Activated CD8-positive, alpha-beta memory T cell treated with anti-CD3 and anti-CD28 coated beads for 4 hours (primary cell): ENCODE measurements at places on chromosomes 6 and 20.

DNA sequence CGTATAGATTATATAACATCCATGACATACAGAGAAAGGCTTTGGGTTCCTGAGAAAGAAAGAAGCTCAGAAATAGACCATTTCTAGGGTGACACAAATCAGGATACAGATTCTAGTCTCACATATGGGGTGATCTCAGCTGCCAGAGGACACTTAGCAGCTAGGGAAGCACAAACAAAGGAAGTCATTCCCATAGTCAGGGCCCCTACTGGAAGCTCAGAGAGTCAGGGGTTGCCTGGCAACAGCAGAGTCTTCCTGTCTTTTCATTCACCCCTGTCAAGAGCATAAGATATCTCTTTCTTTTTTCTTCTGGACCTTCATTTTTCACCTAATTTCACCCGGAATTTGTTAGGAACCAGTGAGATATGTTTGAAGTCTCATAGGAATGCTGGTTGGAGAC is 81.9 kb upstream of the IYD start:
- DNase-seq, result no peak

GRCh38 chr6:146700078-146700686 is 101.4 kb downstream of the ADGB start:
- no peak for DNase-seq

GRCh38 chr6:108293527-108294296 is 1.1 kb upstream of the AFG1L start:
- no peak for DNase-seq

GRCh38 chr6:105136431-105137350 is 43.1 kb downstream of the POPDC3 start:
- DNase-seq, result no peak

- DNase-seq, result no peak
Measured at GRCh38 chr6:126341126-126341525, 1.2 kb downstream of the CENPW start.

DNA sequence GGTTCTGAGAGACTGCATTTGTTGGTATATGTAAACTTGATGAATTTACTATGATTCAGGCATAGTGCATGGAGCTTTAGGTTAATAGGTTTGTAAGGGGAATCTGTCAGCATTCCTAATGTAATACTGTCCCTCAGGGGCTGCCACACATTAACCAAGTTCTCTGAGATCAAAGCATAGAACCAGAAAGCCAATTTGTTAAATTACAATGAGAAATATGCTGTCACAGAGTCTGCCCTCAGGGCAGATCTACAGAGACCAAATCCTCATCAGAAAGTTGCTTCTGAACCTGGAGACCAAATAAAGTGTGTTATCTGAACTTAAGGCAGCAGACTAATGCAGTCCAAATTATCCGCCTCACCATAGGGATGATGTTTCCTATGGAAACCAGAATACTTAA is 250.8 kb upstream of the HTR1E start:
- no peak for DNase-seq

GRCh38 chr20:51446656-51447055 is 95.9 kb downstream of the NFATC2 start:
- DNase-seq, result no peak

GRCh38 chr20:20955892-20956291 is 150.3 kb downstream of the LINC00237 start:
- no peak for DNase-seq

GRCh38 chr6:154433477-154434241 is 76.8 kb downstream of the CNKSR3 start:
- DNase-seq, result no peak

GRCh38 chr20:61804752-61805295 is 260.9 kb downstream of the TAF4 start:
- DNase-seq, result no peak

DNA sequence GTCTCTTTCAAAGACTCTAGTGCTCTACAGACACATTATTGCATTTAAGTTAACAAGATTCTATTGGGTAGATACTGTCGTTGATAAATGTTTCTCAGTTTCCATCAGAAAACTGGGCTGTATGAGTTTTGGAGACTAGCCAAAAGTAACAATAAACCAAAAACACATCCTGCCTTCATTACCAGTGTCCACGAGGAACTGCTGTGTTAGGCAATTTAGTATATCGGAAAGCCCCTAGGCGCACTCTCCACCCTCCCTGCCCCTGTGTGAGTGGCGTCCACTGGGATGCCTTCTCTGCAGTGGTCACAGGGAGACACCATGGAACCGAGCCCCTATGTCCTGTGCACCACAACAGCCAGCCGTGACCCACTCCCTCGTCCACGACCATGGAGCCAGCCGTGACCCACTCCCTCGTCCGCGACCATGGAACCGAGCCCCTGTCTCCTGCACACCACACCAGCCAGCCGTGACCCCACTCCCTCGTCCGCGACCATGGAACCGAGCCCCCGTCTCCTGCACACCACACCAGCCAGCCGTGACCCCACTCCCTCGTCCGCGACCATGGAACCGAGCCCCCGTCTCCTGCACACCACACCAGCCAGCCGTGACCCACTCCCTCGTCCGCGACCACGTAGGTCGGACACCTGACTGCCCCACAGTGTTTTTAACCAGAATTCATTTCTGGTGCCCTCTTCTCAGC is 35.3 kb downstream of the DLL1 start:
- DNase-seq, result no peak

- DNase-seq, result no peak
Measured at GRCh38 chr20:25668446-25668845, 28.2 kb downstream of the ZNF337 start.

DNA sequence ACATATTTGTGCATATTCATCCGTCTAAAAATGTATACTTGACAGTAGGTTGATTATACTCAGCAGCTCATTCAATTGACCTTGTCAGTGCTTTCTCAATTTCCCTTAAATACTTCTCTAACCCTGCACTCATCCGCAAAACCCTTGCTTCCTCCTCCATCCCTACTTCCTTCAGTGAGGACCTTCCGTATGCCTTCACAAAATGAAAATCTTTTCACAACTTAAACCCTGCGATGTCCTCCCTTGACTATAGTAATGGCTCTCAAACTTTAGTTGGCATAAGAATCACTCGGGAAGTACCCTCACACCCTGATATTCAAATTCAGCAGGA is 5.2 kb downstream of the MBOAT1 start:
- DNase-seq, result no peak

DNA sequence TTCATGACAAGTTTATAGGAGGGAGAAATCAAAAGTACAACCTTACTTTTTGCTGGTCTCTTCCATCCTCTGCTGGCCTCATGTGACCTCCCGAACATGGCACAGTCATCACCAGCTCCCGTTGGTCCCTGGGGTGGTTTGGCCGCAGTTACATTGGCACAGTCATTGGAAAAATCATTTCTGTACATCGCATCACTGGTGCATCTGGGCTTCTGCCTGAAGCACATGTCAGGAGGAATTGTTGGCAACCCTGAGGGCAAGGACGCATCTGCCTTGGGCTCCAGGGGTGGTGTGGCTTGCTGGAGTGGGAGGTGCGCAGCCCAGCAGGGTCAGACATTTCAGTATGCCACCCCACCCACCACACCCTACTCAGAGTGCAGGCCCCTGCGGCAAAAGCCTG is 162.9 kb upstream of the SLC24A3 start:
- DNase-seq, result no peak

- DNase-seq, result no peak
Measured at GRCh38 chr6:96653181-96653580, 90.3 kb downstream of the FHL5 start.

DNA sequence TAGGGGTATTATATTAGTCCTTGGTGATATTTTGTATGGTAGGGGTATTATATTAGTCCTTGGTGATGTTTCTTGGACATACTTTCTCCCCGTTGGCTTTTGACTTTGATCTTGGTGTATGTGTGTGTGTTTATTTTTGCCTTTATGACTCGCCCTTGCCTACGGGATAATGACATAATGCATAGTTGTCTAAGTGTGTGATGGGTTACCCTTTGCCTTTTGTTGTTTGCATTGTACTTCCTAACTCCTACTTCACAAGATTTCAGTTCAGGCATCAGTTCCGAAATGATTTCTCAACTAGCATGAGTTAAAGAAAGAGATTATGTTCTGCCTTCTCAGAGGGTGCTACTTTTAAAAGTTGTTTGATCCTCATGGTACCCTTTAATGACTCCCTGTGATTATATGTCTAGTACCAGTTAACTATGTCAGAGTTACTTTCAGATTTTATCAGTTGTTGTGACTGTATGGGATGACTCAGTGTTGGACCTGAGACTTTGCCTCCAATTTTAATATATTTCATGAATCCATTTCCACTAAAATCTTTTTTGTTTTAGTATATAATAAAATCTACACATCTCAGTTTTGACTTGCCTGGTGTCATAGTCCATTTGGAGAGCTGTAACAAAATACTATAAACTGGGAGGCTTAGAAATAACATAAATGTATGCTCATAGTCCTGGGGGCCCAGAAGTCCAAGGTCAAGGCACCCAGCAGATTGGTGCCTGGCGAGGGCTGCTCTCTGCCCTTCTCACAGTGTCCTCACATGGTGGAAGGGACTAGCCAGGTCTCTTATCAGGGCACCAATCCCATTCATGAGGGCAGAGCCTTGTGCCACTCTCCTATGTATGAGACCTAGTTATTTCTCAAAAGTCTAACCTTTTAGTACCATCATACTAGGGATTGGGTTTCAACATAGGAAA is 34.1 kb downstream of the CDYL start:
- no peak for DNase-seq

DNA sequence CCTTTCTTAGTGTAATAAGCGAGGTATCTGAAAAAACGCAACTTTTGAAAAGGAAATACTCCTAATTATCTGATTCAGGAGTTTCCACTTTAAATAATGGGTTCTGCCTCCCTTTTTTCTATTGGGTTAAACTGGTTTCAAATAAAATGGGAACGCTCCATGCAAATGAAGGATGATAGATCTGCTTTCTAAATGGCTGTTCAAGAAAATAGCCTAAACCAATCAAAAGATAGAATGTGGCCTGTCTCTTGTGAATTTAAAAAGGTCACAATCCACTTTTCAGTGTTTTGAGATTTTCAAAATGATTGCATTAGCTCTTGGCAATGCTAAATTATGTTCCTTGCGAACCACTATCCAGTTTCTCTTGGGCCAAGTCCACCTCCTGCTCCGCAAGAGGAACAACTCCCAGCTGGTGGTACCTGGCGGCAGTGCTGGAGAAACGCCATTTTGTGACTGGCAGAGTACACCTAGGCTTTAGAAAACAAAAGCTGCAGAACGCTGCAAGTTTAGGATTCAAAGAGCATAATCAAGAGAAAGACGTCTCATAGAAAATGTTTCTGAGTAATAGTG is 56.7 kb downstream of the TRIM38 start:
- DNase-seq, result no peak

GRCh38 chr20:12305188-12305950 is 387.7 kb downstream of the BTBD3 start:
- no peak for DNase-seq

DNA sequence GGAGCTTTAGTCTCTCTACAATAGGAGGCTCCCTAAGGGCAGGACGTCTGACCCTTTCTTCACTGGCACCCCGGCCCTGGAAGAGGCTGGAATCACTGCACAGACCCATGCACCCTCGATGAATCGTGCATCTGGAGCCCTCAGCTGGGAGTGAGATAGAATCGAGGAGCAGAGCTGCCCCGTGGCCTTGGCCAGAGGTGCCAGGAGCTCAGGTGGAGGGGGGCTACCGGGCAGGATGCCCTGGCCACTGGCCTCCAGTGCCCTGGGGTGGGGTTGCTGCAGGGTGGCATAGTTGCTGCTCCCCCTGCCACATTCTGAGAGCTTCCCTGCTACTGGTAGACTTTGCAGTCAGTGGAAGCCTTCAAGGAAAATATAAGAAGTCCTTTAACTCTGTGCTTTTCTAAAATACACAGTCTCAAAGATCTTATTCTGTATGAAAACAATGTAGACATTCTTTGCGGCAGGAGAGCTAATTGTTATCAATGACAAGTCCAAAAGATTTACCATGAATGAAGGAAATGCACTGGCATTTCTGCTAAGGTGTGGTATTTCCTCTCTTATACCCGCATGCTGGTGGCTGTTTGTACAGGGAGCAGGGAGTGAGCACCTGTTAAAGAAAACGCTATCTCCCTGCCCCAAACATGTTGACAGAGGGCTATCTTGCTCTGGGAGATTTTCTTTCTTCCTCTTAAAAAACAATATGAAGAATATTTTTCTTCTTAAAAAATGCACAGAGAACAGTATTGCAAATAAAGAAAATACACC is 122.8 kb downstream of the C6orf118 start:
- no peak for DNase-seq

GRCh38 chr20:50861012-50861411 is 66.2 kb downstream of the BCAS4 start:
- no peak for DNase-seq

GRCh38 chr20:24402188-24402587 is 67.2 kb upstream of the SYNDIG1 start:
- DNase-seq, result no peak

GRCh38 chr6:95784869-95785268 is 207.5 kb downstream of the MANEA start:
- DNase-seq, result no peak

- no peak for DNase-seq
Measured at GRCh38 chr6:3291346-3291745, 32.6 kb downstream of the PSMG4 start.

GRCh38 chr6:145924600-145924999 is 39.6 kb downstream of the SHPRH start:
- no peak for DNase-seq

DNA sequence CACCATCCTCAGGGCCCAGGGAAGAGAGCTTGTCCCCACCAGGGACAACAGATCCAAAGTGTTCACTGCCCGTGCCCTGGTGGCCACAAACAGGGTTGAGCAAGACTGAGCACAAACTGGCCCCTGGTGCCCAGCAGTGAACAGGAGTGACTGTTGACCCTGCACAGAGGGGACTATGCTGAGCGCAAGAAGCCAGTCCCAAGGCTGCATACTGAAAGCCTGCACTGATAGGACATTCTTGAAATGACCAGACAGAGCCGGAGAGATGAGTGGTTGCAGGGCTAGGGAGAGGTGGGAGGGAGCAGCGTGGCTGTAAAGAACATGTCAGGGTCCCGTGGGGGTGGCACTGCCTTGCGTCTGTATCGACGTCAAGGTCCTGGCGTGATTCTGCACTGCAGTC is 2.9 kb upstream of the FNDC11 start:
- DNase-seq, result no peak

- no peak for DNase-seq
Measured at GRCh38 chr6:118660218-118660569, 8.8 kb upstream of the CEP85L start.

DNA sequence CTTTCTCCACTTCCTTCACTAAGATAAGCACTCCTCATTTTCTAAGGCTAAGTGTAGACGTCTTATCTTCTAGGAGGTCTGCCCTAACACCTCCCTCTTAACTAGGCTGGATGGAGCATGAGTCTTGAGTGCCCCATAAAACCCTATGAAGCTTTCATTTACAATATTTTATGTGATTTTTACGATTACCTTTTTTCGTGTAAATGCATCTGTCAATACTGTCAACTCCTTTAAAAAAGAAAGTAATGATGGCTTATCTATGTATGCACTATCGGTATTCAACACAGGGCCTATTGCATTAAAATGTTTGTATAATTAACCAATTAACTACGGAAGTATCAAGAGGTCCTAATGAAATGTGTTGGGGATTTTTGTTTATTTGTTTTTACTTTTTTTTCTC is 156.0 kb upstream of the FAM83B start:
- DNase-seq, result no peak

- no peak for DNase-seq
Measured at GRCh38 chr20:32451682-32452461, 93.7 kb downstream of the ASXL1 start.
